ENCODE measurements at places on chromosomes 12 and 14. TPM values are rescaled to one million over a fixed set of nuclear protein-coding genes. Genes with fewer than 3 reads are reported as not detected.

Gene RFX4
- total RNA-seq = not detected

Gene CRIP2
- total RNA-seq = 50.0 TPM

Gene SMCO3
- total RNA-seq = not detected

Gene NELL2
- 3.1 TPM for total RNA-seq

- DNase-seq = no peak
Observed at GRCh38 chr12:89092297-89092696, 260.0 kb downstream of the DUSP6 start.

GRCh38 chr12:41521872-41522379 lies 333.8 kb downstream of the PDZRN4 start:
- DNase-seq = no peak

DNA sequence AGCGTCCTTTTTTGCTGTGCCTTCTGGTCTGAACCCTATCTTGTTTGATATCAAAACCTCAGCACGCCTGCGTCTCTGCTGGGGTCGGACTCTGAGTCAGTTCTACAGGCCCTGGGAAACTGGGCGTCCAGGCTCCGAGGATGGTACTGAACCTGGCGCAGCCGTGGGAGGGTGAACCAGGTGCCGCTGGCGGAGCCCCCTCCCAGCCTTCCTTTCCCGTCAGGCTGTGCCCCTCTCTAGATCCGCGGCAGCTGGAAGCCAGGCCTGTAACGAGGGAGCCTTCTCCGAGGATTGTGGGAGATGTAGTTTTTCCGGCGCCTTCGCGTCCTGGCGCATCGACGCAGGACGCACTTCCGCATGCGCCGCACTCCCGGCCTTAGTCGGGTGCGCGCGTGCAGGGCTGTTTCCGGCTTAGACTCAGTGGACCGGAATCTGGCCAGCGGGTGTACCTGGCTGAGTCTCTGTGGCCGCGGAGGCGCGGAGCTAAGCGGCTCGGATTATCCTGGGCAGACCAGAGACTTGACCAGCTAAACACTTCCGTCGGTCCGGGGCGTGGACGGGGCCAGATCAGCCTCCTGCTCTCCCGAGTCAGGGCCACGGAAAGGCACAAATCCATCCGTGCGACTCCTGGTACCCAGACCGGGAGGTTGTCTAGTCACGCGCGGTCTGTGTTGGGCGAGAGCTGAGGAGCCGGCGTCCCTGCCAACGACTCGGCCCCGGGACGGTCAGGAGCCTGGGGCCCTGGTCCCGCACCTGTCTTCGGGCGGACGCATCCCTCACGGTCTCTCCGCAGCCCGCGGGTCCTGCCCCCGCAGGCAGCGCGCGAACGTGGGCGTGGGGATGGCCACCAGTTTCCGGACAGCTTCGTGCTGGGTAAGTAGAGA lies at the start of gene ZNF26:
Gene ZNF26, plus strand, starts transcription at position 367 of the 884 bp plus-strand sequence. Its CDS starts 474 bp downstream, at position 841.
- DNase-seq = peak; percentile 94

All from sigmoid colon (tissue), 7 donors.